NCI-H2107 (cell line): ENCODE measurements at places on chromosomes 4 and X.

DNA sequence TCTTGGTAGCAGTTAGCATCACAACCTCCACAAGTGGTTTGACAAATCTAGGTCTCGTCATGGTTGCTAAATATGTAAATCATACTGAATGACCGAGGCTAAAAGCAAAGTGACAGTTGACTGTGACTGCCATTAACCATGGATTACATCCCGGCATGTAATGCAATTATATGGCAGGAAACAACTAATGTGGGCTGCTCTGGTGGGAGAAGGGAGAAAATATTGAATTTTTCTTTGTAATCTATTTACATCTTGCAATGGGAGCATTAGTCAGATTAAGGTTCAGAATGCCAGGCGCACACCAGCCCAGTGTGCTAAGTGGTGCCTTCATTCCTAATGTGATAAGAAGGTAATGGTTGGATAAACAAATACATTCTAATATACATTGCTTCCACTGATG, 35.8 kb downstream of the UNC5C start:
- DNase-seq: no peak

DNA sequence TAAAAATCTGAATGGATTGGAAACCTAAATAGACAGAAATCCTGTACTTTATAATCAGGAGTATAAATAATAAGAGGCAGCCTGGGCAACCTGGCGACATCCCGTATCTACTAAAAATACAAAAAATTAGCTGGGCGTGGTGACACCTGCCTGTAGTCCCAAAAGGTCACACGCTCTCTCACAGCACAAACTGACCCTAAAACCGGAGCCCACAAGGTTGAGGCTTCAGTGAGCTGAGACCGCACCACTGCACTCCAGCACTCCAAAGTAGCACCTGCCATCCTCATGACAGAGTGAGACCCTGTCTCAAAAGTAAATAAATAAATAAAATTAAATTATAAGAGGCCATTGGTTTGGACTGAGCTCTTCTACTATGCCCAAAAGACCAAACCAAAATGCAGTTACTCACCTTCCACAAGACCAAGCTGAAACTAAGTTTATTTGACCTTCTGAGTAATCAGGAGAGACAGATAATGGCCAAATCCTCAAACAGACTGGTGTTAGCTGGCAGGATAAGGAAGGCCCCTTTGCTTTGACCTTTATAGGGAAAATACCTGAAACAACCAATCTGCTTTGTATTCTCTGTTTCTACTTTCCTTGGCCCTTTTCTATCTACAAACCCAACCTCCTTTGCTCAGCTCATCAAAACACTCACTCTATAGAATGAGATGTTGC, 3.2 kb upstream of the GRSF1 start:
- DNase-seq: no peak

- DNase-seq: no peak
These were observed 181.9 kb downstream of the SOWAHB start for GRCh38 chr4:76716020-76716419.

- DNase-seq: no peak
These were observed 31.0 kb upstream of the TLR3 start for GRCh38 chr4:186037692-186038658.

DNA sequence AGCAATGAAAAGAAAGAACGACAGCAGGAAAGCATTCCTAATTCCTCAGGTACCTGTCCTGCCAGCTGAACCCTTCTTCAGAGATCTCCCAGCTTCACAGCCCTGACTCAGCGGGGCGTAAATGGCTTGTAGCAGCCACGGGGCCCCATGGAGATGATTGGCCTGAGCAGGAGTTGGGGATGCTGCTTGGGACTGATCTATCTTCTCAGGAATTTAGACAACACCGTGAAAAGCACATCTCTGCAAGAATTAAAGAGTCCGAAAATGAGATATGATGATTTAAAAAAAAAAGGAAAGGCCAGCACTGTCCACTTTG, 22.5 kb upstream of the SLC25A4 start:
- no peak for DNase-seq

DNA sequence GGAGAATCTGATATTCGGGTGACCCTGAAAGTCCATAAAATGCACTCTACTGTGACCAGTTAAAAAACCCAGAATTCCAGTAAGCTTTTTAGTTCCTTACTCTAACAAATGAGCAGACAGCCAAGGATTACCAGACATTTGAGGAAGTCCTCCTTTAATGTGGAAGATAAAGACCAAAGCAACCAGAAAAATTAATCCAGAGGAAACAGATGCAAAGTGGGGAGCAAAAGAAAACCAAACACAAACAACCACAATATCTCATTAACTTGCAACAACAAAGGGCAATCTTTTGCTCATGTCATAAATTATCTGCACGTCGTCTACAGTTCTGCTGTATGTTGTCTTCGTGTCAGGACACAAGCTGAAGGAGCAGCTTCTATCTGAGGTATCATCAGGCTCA, 164.4 kb downstream of the PJA1 start:
- DNase-seq: no peak

DNA sequence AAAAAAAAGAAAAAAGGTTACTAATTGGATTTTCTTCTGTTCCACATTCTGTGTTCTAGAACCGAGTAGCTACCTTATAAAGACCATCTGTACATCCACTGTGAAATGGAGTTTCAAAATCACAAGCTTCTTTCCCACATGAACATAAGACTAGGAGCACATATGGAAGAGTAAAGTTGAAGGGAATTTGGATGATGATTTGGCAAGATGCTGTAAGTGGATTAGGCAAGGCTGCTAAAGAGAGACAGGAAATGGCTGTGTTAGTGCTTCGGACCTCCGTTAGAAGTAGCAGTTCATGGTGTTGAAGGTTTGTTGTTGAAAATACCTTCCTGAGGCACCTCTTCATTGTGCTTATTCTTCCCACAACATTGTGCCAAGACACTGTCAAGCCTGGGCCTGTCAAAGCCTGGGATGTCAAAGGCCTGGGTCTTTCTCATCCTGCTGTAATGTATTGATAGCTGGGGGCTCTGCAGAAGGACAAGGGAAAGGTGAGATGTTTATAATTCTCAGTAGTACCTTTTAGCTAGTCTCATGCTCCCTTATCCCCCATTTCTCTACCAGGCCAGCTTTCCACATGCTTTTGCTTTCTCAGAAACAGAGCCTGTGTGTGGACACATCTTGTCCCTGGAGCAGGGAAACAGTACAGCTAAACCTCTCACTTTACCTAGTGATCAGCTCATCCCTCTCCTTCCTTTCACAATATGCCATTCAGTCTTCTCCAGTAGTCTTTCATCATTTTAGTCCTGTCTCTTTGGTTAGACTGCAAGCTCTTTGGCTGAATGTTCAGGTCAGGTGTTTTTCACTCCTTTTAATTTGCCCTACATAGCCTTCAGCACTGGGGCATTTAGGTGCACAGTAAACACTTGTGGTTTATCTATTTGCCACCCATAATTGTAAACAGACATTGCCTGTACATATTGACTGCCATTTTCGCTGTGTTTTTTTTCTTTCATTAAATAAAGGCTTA, 37.9 kb upstream of the CYP2U1 start:
- DNase-seq: no peak

DNA sequence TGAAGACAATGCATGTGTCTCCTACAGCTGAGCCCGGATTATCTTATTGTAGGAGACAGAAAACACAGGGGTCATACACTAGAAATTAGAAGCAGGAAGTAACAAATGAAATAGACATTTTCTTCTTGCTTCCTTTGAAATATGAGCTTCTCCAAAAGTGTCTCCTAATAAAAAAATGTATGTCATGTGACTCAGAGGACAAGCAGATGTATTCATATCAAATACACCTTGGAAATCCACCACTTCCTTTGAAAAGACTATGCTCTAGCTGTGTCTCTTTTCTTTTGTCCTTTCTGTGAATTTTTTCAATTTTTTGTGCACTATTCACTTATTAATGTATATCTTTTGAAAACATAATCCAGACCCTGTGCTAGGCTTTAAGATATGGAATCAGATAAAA, 1906.2 kb downstream of the C4orf33 start:
- DNase-seq: no peak
